ENCODE measurements at places on chromosomes 16 and 17.

GRCh38 chr16:1374418-1375297 lies 22.9 kb downstream of the GNPTG start:
- DNase-seq: no peak

- DNase-seq: no peak
Measured at GRCh38 chr16:57871456-57871855, 69.2 kb upstream of the KIFC3 start.

DNA sequence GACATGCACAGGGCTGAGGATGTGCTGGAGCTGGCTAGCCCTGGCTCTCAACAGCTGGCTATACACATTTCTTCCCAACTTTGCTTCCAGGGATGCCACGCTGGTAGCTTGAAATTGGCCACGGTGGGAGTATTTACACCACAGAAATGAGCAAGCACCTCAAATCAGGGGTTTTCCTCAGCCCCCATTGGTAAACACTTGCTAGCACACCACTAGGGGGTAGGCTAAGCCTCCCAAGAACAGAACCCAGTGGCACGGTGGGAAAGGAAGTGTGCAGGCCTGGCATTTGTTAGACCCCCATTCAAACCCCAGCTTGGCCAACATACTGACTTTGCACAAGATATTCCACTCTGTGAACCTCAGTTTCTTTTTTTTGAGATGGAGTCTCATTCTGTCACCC lies 12.9 kb downstream of the DRC3 start:
- no peak for DNase-seq

GRCh38 chr17:68385490-68386215 lies 71.6 kb downstream of the WIPI1 start:
- no peak for DNase-seq

- no peak for DNase-seq
Measured at GRCh38 chr17:33964344-33964979, 290.6 kb upstream of the CCL2 start.

DNA sequence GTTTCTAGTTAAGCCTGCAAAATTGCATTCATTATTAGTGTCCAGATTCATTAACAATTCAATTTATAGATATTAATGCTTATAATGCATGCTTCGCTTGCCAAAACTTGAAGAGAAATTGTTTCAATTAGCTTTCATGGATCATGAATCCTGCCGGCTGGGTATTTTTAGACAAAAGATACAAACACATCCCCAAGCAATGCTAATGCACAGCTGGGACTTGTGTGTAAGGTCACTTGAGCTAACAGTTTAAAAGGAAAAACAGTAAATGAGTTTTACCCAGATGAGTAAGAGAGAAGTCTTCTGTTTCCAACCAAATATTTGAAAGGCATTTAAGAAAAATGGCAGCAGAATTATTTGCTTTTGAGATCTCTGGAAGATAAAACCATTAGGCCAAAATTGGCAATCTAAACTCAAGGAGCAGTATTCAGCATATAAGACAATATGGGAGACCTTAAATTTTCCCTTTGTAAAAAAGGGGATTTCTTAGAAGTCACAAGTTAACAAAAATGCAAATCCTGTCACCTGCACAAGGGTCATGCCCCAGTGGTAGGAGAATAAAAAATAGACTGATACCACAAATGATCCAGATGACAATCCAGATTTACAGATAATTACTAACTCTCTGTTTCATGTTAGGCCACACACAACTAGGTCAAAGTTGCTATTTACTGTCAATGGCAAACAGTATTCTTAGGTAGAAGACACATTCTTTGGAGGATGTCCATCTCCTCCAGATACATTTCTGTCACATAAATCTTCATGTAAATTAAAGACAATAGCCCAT lies 418.4 kb upstream of the PMFBP1 start:
- no peak for DNase-seq

DNA sequence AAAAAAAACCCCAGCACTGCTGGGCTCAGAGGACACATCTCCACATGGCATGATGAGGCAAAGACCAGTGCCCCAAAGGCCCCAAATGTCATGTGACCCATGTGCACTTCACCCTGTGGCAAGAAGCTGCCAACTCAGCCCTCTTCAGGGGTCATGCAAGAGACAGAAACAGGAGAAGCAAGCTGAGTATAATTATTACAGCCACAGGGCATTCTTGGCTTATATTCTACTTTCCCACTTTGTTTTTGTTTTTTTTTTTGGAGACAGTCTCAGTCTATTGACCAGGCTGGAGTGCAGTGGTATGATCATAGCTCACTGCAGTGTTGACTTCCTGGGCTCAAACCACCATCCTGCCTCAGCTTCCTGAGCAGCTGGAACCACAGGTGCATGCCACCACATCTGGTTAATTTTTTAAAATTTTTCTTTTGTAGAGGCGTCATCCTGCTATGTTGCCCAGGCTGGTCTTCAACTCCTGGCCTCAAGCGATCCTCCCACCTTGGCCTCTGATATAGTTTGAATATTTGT lies 32.7 kb upstream of the LITAF start:
- no peak for DNase-seq
